ENCODE measurements at places on chromosomes 13 and 19. TPM values are rescaled to one million over a fixed set of nuclear protein-coding genes. Genes with fewer than 3 reads are reported as not detected.

GRCh38 chr13:20442375-20442774 is 83.3 kb downstream of the CRYL1 start:
- no peak for DNase-seq

Gene TEX101
- not detected for total RNA-seq

- DNase-seq = no peak
Observed at GRCh38 chr13:29791997-29792780, 58.2 kb downstream of the UBL3 start.

DNA sequence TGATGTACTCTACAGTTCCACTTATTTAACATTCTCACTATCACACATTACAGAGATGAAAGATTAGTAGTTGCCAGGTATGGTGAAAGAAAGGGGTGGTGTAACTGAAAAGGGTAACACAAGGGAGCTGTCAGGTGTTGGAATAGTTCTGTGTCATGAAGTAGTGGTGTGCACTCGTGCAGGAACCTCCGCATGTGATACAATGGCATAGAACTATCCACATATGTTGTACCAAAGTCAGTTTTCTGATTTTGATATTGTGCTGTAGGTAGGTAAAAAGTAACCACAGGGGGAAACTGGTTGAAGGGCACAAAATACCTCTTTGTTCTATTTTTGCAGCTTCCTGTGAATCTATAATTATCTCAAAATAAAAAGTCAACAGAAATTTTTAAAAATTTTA is 24.4 kb upstream of the RPL21 start:
- DNase-seq = no peak

GRCh38 chr13:103734837-103735236 is 668.6 kb upstream of the SLC10A2 start:
- no peak for DNase-seq

- DNase-seq = peak; percentile 74
Observed at GRCh38 chr19:32691952-32692726, 518 bp downstream of the NUDT19 start.

DNA sequence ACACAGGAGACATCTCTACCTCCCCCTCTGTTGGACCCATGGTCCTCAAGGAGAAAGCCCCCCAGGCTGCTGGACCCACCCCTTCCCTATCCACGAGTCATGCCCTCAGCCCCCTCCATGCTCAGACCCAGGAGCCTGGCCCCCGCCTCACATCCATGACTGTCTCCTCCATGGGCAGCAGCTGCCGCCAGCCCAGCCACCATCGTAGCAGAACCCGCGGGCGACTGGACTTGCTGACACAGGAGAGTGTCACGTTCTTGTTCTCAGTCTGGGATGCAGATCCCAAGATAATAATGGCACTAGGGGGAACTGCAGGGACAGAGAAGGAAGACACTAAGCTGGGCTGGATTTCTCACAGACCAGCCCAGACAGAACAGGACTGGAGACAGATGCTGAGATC is 3.8 kb downstream of the NPHS1 start:
- no peak for DNase-seq

GRCh38 chr13:23330356-23330755 is 103.1 kb downstream of the SACS start:
- no peak for DNase-seq

DNA sequence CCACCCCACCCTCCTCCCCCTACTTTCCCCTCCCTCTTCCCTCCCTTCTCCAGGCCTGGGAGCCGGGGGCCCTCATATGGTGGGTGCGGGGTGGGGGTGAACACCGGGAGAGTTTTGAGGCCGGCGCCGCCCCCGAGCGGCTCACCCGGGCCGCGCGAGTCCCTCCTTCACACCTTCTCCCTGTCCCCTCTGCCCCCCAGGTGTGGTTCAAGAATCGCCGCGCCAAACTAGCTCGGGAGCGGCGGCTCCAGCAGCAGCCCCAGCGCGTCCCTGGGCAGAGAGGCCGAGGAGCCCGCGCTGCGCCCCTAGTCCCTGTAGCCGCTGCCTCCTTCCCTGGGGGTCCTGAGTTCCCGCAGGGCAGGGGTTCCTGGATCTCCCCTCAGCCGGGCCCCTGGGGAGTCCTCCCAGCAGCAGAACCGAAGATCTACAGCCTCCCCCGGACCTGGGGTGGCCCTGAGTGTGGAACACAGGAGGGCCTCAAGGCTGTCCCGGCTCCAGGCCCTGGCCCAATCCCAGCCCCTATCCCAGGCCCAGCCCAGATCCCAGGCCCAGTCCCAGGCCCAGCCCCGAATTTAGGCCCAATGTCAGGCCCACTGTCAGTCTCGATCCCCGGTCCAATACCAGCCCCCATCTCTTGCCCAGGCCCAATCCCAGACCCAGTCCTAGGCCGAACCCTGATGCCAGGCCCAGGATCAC is 1.7 kb downstream of the TPRX2 start:
- DNase-seq = no peak

DNA sequence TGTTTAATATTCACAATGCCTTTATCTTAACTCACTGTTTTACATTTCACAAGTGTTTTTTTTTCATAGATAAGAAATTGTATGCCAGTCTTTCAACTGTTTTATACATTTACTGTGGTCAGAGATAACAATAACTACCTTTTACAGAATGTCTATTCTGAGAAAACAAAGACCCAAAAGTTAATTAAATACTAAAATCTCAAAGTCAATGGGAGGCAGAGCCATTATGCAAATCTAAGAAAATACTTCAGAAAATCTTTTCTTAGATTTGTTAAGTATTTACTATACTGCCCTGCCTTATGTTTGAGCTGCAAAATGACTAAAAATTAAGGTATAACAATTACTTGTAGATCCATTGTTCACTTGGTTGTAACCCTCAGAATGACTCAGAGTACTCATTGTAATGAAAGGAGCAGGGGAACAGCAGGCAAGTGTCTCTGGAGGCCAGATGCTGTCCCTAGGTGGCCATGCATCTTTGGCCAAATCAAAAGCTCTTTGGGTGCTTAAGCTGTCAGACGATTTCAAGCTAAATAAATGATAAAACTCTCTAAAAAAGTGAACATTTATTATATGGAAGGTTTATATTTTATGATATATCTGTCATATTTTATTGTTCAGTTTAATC is 770.1 kb upstream of the PCDH20 start:
- DNase-seq = no peak

DNA sequence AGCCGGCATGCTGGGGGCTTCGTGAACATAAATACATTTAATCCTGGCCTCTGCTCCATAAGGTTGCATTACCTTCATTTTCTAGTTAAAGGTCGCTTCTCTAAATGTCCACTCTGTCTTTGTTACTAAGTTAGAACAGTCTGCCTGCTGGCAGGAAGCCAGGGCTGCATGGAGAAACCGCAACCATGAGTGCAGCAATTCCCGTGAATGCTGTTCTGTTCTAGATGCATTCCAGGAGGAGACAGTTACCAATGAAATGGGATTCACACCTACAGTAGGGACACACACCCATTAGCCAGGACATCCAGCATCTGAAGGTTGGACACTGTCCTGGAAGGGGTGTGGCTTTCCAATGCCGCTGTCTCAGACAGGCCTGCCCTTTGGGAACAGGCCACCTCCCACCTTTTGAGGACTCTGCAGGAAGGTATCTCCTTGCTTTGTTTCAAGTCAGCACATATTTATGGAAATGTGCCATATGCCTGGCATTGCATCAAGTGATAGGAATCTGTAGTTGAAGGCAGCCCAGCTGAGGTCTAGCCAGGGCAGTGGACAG is 129.7 kb downstream of the SLC7A1 start:
- no peak for DNase-seq

- no peak for DNase-seq
Observed at GRCh38 chr13:97435794-97436193, 1.8 kb downstream of the RAP2A start.

GRCh38 chr19:54630782-54631181 is 498 bp downstream of the LILRB1 start:
- DNase-seq = no peak

DNA sequence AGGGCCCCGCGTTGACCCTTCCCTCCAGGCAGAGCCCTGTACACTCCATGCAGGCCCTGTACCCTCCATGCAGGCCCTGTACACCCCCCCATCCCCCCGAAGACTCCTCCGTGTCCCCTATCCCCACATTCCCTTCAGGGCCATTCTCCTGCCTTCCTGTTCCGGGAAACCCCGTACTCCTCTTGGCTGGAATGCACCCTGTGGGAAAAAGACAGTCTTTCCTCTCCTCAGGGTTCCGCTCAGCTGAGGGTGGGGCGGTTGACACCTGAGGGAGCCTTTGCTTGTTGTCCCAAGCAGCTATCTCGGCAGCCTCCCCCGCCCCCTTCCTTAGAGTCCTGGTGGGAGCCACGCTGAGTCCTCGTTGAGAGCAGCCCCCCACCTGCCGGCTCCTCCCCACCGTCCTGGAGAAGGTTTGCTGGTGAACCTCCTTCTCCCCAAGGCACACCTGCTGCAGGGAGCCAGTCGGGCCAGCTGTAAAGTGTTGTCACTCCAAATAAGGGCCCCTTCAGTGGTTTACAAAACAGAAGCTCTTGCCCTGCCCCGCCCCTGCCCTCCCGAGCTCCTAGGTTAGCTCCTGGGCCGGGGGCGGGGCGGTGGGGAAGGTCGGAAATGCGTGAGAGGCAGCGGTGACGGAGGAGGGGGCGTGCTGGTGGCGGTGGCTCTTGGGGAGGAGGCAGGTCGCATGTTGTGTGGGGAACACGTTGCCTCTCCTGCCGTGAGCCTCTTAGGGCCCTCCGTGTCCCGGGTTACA is 1.5 kb downstream of the GNA11 start:
- peak; percentile 80 for DNase-seq

GRCh38 chr13:46839399-46839798 is 42.4 kb upstream of the ESD start:
- DNase-seq = no peak

Gene SBK2
- not detected for total RNA-seq

DNA sequence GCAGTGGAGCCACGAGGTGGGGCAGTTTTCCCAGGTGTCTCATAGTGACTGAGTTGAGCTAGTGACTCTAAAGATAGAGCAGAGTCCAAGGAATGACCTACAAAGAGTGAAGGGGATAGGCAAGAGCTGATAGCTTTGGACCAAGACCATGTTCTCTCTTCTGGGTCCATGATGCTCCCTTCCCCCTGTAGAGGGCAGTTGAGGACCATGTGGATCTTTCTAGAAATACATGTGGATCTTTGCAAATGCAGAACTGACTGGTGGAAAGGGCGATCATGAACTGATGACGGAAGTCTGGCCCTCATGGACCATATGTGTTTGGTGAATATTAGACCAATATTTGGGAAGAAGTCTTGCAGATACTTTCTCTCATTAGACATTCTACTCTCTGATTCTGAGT is 6.9 kb downstream of the PSG1 start:
- DNase-seq = no peak

Gene IZUMO2
- not detected for total RNA-seq

Gene PABPC3
- total RNA-seq = 0.15 TPM

Gene ZNF135
- total RNA-seq = 5.3 TPM

DNA sequence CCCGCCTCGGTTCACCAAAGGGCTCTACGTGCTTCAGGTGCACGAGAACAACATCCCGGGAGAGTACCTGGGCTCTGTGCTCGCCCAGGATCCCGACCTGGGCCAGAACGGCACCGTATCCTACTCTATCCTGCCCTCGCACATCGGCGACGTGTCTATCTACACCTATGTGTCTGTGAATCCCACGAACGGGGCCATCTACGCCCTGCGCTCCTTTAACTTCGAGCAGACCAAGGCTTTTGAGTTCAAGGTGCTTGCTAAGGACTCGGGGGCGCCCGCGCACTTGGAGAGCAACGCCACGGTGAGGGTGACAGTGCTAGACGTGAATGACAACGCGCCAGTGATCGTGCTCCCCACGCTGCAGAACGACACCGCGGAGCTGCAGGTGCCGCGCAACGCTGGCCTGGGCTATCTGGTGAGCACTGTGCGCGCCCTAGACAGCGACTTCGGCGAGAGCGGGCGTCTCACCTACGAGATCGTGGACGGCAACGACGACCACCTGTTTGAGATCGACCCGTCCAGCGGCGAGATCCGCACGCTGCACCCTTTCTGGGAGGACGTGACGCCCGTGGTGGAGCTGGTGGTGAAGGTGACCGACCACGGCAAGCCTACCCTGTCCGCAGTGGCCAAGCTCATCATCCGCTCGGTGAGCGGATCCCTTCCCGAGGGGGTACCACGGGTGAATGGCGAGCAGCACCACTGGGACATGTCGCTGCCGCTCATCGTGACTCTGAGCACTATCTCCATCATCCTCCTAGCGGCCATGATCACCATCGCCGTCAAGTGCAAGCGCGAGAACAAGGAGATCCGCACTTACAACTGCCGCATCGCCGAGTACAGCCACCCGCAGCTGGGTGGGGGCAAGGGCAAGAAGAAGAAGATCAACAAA is 2.6 kb downstream of the PCDH17 start:
- peak; percentile 48 for DNase-seq

Gene TNNT1
- 46.7 TPM for total RNA-seq

DNA sequence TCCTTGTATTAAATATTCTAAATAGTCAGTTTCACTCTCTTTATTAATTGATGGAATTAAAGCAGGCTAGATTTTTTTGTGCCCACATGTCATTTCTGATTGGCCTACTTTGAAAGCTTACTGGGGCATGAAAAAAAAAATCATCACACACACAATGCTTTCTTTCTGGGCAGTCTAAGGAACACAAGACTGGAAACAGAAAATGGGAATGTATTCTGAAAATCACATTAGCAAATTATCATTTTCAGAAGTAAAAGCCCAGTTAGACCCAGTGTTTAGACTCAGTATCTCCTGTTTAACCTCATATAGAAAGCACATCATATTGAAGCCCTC is 339.4 kb downstream of the SPRY2 start:
- DNase-seq = no peak

Gene NPAS1
- 4.7 TPM for total RNA-seq

Gene FPR1
- total RNA-seq = 1.3 TPM
